ENCODE measurements at places on chromosomes 5 and 9. TPM values are rescaled to one million over a fixed set of nuclear protein-coding genes. Genes with fewer than 3 reads are reported as not detected.

The FBN2 gene
- 15.9 TPM for total RNA-seq

The RAB24 gene
- 18.8 TPM for total RNA-seq

GRCh38 chr5:44336708-44337107 lies 52.5 kb downstream of the FGF10 start:
- no peak for DNase-seq

DNA sequence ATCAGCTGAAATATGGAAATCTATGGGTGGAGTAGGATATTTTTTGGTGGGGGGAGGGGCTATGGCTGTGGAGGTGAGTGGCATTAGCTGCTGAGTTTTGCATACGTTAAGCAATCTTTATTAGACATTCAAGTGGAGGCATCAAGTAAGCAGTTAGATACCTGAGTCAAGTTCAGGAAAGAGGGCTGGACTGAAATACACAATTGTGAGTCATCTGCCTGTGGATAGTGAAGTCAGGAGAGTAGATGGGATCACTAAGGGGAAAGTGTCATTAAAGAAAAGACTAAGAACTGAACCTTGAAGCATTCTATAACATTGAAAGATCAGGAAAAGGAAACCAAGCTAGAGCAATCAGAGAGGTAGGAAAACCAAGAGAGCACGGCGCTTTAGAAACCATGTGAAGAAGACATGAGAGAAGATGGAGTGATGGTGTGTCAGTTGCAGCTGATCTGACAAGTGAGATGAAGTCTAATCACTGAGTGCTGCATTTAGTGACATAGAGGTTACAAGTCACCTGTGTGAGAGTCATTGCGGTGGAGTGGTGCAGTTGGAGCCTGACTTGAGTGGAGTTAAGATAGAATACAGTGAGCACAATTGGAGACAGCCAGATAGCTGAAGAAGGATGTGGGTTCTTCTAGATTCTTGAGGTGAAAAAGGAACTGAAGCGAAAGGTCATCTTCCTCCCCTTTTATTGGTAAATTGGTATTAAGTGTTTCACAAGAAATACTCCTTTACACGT lies 88.7 kb downstream of the PIP5K1B start:
- DNase-seq: no peak

GRCh38 chr5:102781786-102782185 lies 26.7 kb downstream of the PAM start:
- no peak for DNase-seq

DNA sequence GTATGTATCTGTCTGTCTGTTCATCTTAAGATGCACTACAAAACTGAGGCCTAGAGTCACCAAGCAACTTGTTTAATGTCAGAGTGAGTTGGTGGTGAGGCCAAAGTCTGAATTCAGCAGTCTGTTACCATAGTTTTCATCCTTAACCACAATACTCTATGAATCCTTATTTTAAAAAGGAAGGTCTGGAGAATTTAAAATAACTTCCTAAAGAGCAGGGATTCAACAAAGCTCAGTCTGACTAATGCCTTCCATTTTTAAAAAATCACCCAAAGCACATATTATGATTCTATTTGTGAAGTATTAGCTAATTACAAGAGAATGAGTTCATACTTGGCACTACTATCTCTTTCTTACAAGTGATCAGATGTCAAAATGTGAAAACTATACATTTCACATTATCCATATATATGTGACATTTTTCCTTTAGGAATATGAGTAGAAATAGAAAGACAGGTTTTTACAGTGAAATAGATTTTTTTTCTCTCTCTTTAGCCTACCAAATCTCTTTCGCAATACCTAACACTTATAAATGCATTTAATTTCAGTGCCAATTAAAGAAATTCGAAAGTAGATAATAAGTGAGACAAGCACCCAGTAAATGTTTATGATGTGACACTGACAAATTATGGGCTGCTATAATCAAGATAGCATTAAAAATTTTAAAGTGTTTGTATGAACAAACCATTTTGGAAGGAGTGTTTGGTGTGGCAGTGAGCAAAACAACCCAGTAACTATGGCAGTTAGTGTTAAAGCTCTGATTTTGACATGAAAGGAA lies 102.3 kb upstream of the CDKN2B start:
- no peak for DNase-seq

All from H1 (cell line).